ENCODE measurements at places on chromosomes 5 and 9. TPM values are rescaled to one million over a fixed set of nuclear protein-coding genes. Genes with fewer than 3 reads are reported as not detected.

Gene COL23A1
- total RNA-seq = 4.3 TPM

GRCh38 chr9:38228331-38229103, 159.5 kb upstream of the SHB start:
- H3K4me1 ChIP-seq = peaks cover 21% of the 10 kb centered on the region
- H3K4me3 ChIP-seq = no peak overlapping the region
- DNase-seq = no peak
- no peaks in the 10 kb centered on the region for H3K36me3 ChIP-seq
- H3K27me3 ChIP-seq = peaks cover 12% of the 10 kb centered on the region

DNA sequence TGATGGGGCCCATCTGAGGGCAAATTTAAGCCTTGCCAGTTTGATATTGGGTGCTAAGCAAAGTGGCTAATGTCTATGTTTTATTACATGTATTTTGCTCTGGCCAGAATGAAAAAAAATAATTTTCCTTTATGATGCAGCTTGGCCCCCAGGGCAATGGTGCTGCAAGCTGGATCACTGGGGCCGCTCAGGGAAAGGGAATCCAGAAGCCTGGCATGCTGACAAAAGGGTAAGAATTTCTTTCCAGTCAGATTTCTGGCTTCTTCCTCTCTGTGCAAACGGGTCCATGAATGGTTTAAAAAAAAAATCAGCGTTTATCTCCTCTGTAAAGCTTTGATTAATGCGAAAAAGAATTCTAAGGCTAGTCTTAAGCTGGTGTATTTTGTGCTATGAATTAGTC, 138.4 kb downstream of the MAPKAP1 start:
- H3K4me3 ChIP-seq = no peak overlapping the region
- no peaks in the 10 kb centered on the region for H3K27me3 ChIP-seq
- no peaks in the 10 kb centered on the region for H3K36me3 ChIP-seq
- peaks cover 3% of the 10 kb centered on the region for H3K4me1 ChIP-seq
- peak; percentile 67 for DNase-seq

DNA sequence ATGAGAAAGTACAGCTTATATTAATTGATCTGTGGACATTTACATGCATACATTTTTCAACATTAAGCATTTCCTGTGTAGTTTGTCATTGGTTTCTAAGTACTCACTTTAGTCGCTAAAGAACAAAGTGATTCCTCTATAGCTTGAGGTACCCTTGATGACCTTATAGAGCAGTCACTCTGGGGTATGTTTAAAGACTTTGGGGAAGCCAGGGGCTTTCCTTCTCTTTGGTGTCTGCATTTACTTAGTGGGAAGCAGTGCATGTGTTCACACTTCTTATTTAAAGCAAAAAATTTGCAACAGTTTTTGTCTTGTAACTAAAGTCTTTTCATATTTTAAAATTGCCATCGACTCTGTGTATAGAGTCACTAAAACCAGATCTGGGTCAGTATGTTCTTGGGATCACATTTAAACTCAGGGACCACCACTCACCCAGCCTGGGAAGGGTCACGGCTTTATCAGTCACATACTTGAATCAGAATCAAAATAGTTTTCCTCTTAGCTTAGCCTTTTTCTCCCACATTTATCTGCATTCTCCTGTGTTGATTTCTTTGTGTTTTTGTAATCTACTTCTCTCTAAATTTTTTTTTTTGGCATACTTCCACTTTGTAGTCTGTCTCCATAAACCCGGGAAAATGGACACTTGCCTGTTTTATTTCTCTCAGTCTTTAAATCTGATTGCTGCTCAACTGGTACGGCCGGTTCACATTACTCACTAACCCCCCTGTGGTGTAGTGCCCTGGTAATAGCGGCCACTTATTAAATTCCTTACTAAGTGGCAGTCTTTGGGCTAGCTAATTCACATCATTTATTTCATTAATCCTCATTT, 143.9 kb upstream of the FBN2 start:
- no peaks in the 10 kb centered on the region for H3K36me3 ChIP-seq
- H3K27ac ChIP-seq = no peak overlapping the region
- H3K4me3 ChIP-seq = no peak overlapping the region
- H3K4me1 ChIP-seq = no peaks in the 10 kb centered on the region

- H3K27me3 ChIP-seq = no peaks in the 10 kb centered on the region
- peaks cover 25% of the 10 kb centered on the region for H3K36me3 ChIP-seq
- peak overlapping the region; percentile 93 for H3K27ac ChIP-seq
- H3K4me3 ChIP-seq = peak overlapping the region; percentile 95
Measured at GRCh38 chr5:151155775-151156506, 1.6 kb downstream of the ANXA6 start.

DNA sequence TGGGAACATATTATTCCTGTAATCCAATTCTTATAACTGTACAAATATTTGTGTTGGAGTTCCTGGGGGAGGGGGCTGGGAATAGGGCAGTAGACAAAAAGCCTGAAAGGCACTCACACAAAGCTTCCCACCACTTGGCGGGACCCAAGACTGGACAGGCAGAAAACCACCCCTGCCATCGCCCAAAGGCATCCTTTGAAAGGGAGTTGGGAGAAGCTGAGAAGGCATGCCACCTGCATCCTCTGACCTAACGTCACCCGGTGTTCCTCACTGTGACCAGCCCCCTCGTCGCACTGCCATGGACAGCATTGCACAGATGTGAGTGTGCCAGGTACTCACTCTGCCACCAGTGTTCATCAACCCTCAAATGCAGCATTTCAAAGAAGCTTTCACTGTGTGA, 80.6 kb upstream of the SMIM23 start:
- H3K4me3 ChIP-seq = no peak overlapping the region
- DNase-seq = no peak
- peaks cover 19% of the 10 kb centered on the region for H3K4me1 ChIP-seq
- no peak overlapping the region for H3K27ac ChIP-seq

DNA sequence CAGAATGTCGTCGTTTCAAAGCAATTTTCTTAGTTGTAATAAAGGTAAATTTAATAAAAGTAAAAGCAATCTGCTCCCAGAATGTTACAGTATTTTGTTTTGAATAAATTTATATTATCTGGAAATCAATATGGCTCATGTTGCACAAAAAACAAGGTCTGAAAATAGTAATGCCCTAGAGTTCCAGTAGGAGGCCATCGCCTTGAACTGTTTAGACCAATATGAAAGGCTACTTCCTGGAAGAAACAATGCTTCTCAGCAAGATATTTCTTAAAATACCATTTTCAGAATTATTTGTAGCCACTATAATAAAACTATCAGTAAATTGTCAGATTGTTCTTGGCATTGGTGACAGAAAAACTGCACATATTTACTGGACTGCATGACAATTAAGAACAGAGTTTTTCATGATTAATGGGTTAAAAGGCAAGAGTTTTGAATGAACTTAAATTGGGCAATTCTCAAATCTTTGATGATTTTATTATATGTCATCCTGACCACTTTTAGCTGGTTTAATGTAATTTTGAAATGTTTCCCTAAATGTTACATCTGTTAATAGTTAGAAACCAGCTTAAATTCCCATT, 153.2 kb downstream of the COMMD10 start:
- H3K27ac ChIP-seq = no peak overlapping the region
- DNase-seq = no peak
- no peaks in the 10 kb centered on the region for H3K27me3 ChIP-seq
- H3K4me3 ChIP-seq = no peak overlapping the region

Gene NR6A1
- total RNA-seq = 0.58 TPM

Gene INSL4
- total RNA-seq = not detected

DNA sequence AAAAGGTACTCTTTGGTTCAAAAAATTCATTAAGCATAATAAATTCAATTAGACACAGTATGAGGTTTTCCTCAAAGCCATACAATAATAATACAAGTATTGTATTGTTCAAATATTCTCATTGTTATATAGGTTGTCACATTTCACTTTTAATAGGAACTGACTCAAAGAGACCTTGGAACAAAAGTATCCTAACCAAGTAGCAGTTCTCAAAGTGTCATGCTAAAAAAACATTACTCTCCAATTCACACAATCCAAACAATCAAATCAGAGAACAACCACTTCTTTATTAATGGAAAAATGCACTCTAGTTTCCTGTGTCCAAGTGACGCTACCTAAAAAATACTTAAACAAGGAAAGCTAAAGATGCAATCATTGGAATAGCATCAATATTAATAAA, 115.4 kb downstream of the DENND1A start:
- no peaks in the 10 kb centered on the region for H3K27me3 ChIP-seq
- no peak overlapping the region for H3K27ac ChIP-seq
- no peak overlapping the region for H3K4me3 ChIP-seq

DNA sequence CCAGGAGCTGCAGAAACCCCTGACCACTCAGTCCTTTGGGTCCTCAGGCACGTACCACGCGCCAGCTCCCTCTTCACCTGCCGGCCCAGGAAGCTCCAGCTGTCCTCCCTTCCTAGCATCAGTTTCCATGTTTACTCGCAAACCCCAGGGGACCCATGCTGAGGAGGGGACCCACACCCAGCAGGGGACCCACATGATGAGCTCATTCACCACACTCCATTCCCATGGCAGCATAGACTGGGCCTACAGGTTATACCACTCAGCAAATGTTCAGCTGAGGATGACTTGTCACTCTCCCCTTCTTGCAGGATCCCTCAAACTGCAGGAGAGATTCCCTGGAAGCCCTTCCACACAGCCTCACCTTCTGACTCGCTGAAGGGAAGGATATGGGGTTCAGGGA, 73.5 kb upstream of the GALNT10 start:
- no peak for DNase-seq
- H3K36me3 ChIP-seq = no peaks in the 10 kb centered on the region
- H3K27ac ChIP-seq = no peak overlapping the region
- peaks cover 32% of the 10 kb centered on the region for H3K4me1 ChIP-seq

Gene IRGM
- not detected for total RNA-seq

GRCh38 chr5:37771731-37772130, 68.1 kb downstream of the GDNF start:
- no peaks in the 10 kb centered on the region for H3K36me3 ChIP-seq
- H3K4me1 ChIP-seq = peaks cover 11% of the 10 kb centered on the region
- no peak for DNase-seq
- H3K27ac ChIP-seq = no peak overlapping the region
- H3K27me3 ChIP-seq = no peaks in the 10 kb centered on the region
- no peak overlapping the region for H3K4me3 ChIP-seq

DNA sequence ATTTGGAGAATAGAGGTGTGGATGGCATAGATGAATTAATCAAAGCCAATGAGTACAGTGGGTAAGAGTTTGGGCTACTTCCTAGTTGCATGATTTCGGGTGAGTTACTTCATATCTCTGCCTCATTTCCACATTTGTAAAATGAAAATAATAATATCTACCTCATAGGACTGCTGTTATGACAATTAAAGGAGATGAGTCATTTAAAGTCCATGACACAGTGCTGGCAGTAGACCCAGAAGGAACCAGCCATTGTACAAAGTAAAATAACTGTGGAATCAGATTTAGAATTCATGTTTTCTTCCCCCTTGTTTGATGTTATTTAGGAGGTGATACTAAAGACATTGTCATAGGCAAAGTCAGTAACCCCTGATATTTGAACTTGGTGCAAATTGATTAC, 139.5 kb upstream of the SLC27A6 start:
- peak; percentile 32 for DNase-seq
- no peaks in the 10 kb centered on the region for H3K36me3 ChIP-seq
- no peaks in the 10 kb centered on the region for H3K4me1 ChIP-seq
- H3K27ac ChIP-seq = no peak overlapping the region
- H3K27me3 ChIP-seq = no peaks in the 10 kb centered on the region
- no peak overlapping the region for H3K4me3 ChIP-seq

Gene DMRT1
- total RNA-seq = not detected

DNA sequence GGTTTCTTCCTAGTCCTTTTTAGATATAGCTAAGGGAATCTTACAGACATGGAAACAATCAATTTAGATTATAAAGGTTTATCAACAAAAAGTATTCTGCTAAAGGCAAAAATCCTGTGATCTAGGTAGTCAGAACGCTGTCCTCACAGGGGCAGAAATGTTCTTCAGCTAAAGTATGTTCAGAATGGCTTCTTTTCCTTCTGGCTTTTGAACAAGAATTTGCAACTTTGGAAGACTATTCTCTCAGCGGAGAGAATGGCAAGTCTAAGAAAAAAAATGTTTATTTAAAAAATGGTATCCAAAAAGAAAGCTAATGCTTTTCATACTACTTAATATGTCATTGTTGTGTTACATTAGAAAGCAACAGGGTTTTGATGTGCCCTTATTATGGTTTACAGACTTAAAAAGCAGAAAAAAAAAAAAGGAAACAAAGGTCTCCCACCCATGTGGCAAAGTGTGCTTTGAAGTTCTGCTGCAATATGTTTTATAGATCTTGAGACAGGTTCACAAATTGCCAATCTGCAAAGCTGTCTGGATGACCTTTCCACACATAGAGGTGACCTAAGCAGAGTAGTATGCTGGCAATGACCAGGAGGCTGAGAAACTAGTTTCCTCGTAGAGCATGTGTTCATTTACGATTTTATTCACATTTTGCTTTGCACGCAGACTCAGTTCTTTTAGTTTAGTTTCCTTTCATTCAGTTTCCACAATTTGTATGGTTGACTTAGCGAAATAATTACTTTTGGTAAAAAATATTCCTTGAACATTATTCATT, 45.1 kb upstream of the PJA2 start:
- H3K27me3 ChIP-seq = no peaks in the 10 kb centered on the region
- no peak overlapping the region for H3K4me3 ChIP-seq
- H3K27ac ChIP-seq = peak overlapping the region; percentile 67
- no peaks in the 10 kb centered on the region for H3K36me3 ChIP-seq
- H3K4me1 ChIP-seq = peaks cover 2% of the 10 kb centered on the region

DNA sequence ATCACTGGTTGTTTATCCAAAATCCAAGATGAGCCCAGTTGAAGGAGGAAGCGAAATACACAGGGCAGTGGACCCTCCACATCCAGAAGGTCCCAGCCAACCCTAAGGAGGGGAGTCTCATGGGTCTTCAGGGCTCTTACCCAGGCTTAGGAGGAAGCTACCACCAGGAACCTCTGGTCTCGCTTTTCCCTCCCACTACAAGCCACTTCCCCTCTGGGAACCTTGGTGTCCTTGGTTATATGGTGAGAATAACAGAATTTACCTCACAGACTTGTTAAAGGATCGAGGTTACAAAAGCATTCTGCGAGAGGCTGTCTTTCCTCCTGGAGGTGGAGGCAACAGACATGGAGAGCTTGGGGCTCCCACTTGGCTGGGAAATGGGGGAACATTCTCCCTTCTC, 3.4 kb downstream of the HIGD2A start:
- no peaks in the 10 kb centered on the region for H3K27me3 ChIP-seq
- no peak for DNase-seq

DNA sequence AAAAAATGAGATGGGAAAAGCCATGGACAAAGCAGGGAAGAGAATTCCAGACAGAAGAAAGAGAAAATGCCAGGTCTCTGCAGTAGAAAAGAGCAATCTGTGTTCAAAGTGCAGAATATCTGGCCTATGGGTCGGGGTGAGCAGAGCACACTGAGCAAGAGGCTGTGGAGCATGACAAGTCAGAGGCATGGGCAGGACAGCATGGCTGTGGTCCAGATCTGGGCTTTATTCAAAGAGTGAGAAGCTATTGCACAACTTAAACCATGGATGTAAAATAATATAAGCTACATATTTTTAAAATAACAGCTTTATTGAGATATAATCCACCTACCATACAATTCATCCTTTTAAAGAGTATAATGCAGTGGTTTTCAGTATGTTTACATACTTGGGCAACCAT, 133.1 kb upstream of the SPDL1 start:
- no peaks in the 10 kb centered on the region for H3K27me3 ChIP-seq
- H3K4me3 ChIP-seq = no peak overlapping the region
- no peaks in the 10 kb centered on the region for H3K36me3 ChIP-seq
- H3K27ac ChIP-seq = no peak overlapping the region
- DNase-seq = no peak

Gene ZNF189
- 26.1 TPM for total RNA-seq

GRCh38 chr9:115013998-115014397, 83.6 kb upstream of the TNFSF8 start:
- H3K27me3 ChIP-seq = no peaks in the 10 kb centered on the region
- DNase-seq = peak; percentile 73
- H3K36me3 ChIP-seq = no peaks in the 10 kb centered on the region

- no peak overlapping the region for H3K4me3 ChIP-seq
- H3K27ac ChIP-seq = no peak overlapping the region
- peaks cover 4% of the 10 kb centered on the region for H3K4me1 ChIP-seq
- DNase-seq = peak; percentile 53
- no peaks in the 10 kb centered on the region for H3K36me3 ChIP-seq
Measured at GRCh38 chr5:139543423-139543991, 17.6 kb upstream of the UBE2D2 start.

Data from muscle of leg (tissue), 16 donors.